ENCODE measurements at places on chromosomes 1 and 21. TPM values are rescaled to one million over a fixed set of nuclear protein-coding genes. Genes with fewer than 3 reads are reported as not detected.

DNA sequence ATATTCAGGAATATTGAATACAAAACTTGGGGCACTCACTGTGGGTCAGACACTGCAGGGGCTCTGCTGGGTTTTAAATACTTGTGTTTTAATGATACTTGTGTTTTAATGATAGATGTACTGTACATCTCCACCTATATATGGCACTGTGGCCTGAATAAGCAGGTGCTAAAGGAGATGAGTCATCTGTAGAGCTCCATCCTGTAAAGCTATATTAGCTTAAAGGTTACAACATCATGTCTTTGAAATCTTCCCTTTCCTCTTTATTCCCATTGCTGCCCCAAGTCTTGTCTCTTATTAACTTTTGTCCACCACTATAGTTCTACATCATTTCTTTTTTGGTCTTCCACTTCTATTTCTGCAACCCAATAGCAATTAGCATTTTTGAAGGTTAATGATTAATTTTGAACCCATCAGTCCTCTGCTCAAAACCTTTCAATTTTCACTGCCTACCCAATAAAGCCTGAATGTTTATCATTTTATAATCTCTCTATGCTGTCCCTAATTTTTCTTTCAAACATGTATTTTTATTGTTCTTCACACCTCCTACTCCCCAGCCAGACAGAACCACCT, 113.3 kb upstream of the PTGFR start:
- no peak for DNase-seq
- H3K27ac ChIP-seq, result no peak overlapping the region
- peaks cover 6% of the 10 kb centered on the region for H3K36me3 ChIP-seq

DNA sequence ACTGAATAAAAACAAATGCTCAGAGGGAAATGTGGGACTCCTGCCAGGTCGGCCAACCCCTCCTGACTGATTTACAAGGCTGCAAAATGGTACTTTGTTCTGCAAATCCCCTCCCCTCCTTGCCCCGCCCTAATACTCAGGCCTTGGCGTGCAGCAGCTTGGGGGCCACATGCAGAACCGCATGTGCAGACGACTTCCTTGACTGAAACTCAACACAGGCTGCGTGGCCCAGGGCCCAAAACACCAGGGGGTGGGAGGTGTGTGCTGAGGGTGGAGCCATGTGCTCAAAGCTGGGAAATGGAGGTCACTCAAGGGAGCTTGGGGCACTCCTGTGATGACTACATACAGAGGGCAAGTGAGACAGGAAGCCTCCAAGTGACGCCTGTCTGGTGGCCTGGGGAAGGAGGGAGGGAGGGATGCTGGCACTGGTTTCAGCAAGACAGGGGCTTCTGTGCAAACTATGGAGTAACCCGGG, 87.2 kb downstream of the MRPL37 start:
- H3K27me3 ChIP-seq, result no peaks in the 10 kb centered on the region
- no peaks in the 10 kb centered on the region for H3K36me3 ChIP-seq
- peak overlapping the region; percentile 47 for H3K4me3 ChIP-seq
- peaks cover 49% of the 10 kb centered on the region for H3K4me1 ChIP-seq

DNA sequence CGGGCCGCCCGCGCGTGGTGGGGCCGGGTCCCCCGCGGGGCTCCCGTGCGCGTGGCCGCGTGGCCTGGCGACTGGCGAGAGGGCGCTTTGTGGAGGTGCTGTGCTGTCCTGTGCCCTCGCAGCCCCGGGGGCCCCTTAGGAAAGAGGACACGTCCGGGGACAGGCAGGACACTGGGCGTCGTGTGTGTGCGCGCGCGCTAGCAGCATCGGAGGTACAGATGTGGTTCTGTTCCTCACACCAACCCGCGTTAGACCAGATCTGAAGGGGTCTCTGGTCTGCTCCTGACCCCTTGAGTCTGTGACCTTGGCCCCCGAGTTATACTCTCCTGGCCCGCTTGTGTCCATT, 489 bp downstream of the ACTN2 start:
- H3K27ac ChIP-seq, result no peak overlapping the region
- no peak for DNase-seq
- H3K36me3 ChIP-seq, result peaks cover 7% of the 10 kb centered on the region

GRCh38 chr1:17719874-17720273, 35.3 kb upstream of the ACTL8 start:
- H3K36me3 ChIP-seq, result no peaks in the 10 kb centered on the region
- H3K27ac ChIP-seq, result no peak overlapping the region
- peak; percentile 38 for DNase-seq
- no peak overlapping the region for H3K4me3 ChIP-seq
- H3K27me3 ChIP-seq, result peaks cover 16% of the 10 kb centered on the region
- H3K4me1 ChIP-seq, result peaks cover 7% of the 10 kb centered on the region

The CELA3B gene
- total RNA-seq, result not detected

The BOLA1 gene
- total RNA-seq, result 6.9 TPM

The OR2L2 gene
- not detected for total RNA-seq

The TRNP1 gene
- 223 TPM for total RNA-seq

The NTNG1 gene
- 8.0 TPM for total RNA-seq

All from HFFc6 (cell line).